ENCODE measurements at places on chromosomes 5 and 9.
A peak's percentile ranks its signal among the peaks of the same experiment; 100 is the strongest.

- DNase-seq = no peak
These were observed 59.4 kb downstream of the TMOD1 start for GRCh38 chr9:97560851-97561250.

DNA sequence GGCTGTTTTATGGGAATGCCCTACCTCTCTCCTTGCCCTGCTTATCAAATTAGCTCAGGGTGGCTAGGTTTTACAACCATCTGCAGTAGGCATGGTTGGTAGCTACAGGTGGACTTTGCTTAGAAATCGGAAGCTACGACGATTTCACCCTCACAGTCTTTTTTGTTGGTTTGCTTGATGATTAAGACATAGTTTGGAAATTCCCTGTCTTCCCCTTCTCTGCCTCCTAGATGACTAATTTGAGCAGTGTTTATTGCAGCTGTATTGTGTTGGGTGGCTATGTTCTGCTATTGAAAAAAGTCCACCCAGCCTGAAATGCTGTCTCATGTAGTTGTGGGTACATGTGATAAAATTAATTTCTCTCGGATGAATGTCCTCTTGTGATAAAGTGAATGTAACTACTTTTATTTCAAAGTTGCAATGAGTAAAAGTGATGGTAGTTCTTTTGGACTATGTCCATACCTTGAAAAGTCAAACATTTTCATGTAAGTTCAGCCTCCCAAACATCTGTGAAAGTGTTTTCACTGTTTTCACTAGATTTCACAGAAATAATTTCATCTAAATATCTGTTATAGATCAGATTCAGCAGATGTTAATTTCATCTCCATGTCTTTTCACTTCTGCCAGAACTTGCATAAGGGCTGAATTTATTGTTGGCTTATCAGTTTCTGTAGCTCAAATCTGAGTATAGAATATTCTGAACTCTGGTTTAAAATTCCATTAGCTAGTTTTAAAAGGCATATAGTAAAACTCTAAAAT is 37.3 kb upstream of the FYB1 start:
- DNase-seq = peak; percentile 85

- no peak for DNase-seq
These were observed at the start of gene DENND1A for GRCh38 chr9:123929870-123930831. TSS of gene DENND1A (minus strand) at chr9:123930126. CDS start at chr9:123929905, 221 bp downstream.

GRCh38 chr5:103166706-103167105 is 46.6 kb downstream of the PPIP5K2 start:
- no peak for DNase-seq

GRCh38 chr5:129361441-129362025 is 98.6 kb upstream of the ADAMTS19 start:
- no peak for DNase-seq

GRCh38 chr9:86064220-86064619 is 35.1 kb downstream of the GOLM1 start:
- DNase-seq = no peak
